Spleen (tissue), 13 donors: ENCODE measurements at places on chromosomes 1 and 21. TPM values are rescaled to one million over a fixed set of nuclear protein-coding genes. Genes with fewer than 3 reads are reported as not detected.

DNA sequence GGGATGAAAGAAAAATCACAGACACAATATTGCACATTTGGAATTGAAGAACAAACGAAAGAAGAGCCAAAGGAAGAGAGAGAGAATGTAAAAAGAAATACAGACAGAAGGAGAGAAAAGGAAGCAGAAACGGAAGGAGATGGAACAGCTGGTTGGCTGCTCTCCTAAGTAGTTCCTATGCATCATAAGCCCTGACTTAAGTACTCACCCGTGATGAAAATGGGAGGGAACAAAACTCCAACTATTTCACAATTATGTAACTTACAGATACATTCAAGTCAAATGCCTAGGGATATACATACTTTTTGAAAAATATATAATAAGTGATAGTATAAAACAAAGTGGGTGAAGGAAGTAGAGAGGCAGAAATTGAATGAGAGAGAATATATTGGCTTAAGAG is 88.5 kb downstream of the TTLL7 start:
- H3K27ac ChIP-seq = no peak overlapping the region
- H3K36me3 ChIP-seq = no peaks in the 10 kb centered on the region
- DNase-seq = no peak
- no peaks in the 10 kb centered on the region for H3K4me1 ChIP-seq
- no peaks in the 10 kb centered on the region for H3K27me3 ChIP-seq

- H3K27me3 ChIP-seq = no peaks in the 10 kb centered on the region
- H3K4me1 ChIP-seq = no peaks in the 10 kb centered on the region
- DNase-seq = no peak
- H3K36me3 ChIP-seq = no peaks in the 10 kb centered on the region
Measured at GRCh38 chr1:233672732-233673131, 58.8 kb downstream of the KCNK1 start.

DNA sequence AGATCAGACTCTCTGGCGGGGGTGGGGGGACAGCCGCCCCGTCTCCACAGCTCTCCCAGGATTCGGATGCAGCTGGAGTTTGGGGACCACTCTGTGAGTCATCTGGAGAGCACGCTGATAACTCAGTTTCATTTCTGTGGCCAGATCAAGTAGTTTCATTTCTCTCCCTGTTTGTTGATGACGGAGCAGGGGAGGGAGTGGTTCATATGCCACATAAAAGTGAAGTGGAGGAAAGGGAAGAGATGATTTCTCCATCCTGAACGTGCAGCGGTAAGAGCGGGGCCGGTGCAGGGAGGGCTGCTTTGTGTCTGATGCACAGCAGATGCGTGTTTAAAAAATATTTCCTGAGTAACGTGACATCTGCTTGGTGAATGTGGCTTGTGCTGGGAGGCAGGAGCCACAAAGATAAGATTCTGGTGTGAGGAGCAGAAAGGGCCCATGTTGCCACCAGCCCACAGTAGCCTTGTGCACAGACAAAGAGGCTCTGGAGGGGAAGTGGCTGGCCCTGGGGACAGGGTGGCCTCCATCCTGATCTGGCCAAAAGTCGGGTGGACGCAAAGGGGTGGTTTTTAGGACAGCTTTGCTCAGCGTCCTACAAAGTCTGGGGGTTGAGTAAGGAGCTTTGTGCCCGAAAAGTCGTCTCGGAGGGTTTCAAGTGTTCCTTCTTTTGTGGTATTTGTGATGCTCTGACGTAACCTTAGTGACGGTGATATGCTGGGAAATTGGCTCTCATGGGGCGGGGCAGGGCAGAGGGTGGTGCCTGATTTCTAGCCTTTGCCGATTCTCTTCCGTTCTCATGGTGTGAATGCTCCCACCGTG is at the start of gene MX2:
Gene MX2 (plus strand): TSS at position 242 of the 819 bp plus-strand sequence. CDS start 14,880 bp downstream, outside the sequence.
- H3K27ac ChIP-seq = peak within 1 kb of the TSS; percentile 99
- H3K27me3 ChIP-seq = no peaks in the 10 kb centered on the region
- H3K4me3 ChIP-seq = peak within 1 kb of the TSS; percentile 49
- peaks cover 39% of the 10 kb centered on the region for H3K4me1 ChIP-seq
- no peaks in the 10 kb centered on the region for H3K36me3 ChIP-seq

- no peaks in the 10 kb centered on the region for H3K4me1 ChIP-seq
- peak overlapping the region; percentile 58 for H3K27ac ChIP-seq
- peaks cover 11% of the 10 kb centered on the region for H3K36me3 ChIP-seq
Measured at GRCh38 chr1:95021805-95022643, 50.7 kb downstream of the ALG14 start.

Gene ESPN
- 1.6 TPM for total RNA-seq

GRCh38 chr1:22064751-22065402 is 12.4 kb downstream of the CDC42 start:
- H3K4me1 ChIP-seq = peaks cover 100% of the 10 kb centered on the region
- no peaks in the 10 kb centered on the region for H3K36me3 ChIP-seq
- H3K27me3 ChIP-seq = no peaks in the 10 kb centered on the region
- no peak for DNase-seq
- no peak overlapping the region for H3K4me3 ChIP-seq
- H3K27ac ChIP-seq = no peak overlapping the region

DNA sequence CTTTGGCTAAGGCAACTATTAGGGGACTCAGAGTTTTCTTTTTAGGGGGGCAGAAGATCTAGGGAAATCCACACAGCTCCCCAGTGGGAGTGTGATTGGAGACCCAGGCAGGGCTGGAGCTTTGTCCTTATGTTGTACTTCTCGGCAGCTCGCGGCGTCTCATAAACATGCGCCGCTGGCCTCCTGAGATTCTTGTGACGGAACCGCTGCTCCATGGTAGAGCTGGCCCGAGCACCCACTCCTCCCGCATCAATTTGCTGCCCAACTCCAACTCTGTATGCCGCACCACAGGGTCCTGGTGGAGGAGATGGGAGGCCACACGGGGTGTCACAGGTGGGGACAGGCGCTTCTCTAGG is 143.9 kb downstream of the GALNT2 start:
- peak overlapping the region; percentile 82 for H3K27ac ChIP-seq
- no peaks in the 10 kb centered on the region for H3K27me3 ChIP-seq
- peaks cover 2% of the 10 kb centered on the region for H3K36me3 ChIP-seq
- DNase-seq = no peak

GRCh38 chr1:116911188-116911553 is 1.5 kb downstream of the PTGFRN start:
- no peaks in the 10 kb centered on the region for H3K36me3 ChIP-seq
- DNase-seq = no peak
- no peak overlapping the region for H3K27ac ChIP-seq
- H3K27me3 ChIP-seq = peaks cover 44% of the 10 kb centered on the region

Gene VWA5B1
- total RNA-seq = not detected

DNA sequence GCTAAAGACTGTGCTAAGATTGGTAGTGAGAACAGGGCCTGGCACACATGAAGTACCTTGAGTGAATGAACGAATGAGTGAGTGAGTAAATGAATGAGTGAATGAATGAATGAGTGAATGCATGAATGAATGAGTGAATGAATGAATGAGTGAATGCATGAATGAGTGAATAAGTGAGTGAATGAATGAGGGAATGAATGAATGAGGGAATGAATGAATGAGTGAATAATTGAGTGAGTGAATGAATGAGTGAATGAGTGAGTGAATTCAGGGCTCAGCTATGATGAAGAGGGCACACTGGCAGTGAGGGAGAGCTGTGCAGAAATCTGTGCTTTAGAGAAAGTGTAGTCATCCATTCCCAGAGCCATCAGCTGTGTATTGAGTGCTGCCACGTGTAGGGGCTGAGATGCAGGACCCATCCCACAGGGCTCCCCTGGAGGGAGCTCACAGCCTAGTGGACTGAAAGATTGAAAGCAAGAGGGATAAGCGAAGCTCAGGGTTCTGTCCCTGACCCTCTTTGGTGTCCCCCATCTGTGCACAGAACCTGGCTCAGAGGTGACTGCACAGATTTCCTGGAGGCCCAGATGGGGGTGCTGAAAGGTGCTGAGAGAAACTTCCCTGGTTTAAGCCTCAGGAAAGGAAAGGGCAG is 217.9 kb upstream of the VAMP3 start:
- H3K4me1 ChIP-seq = peaks cover 22% of the 10 kb centered on the region
- peak overlapping the region; percentile 74 for H3K27ac ChIP-seq
- peak; percentile 21 for DNase-seq
- no peaks in the 10 kb centered on the region for H3K27me3 ChIP-seq
- H3K36me3 ChIP-seq = no peaks in the 10 kb centered on the region

DNA sequence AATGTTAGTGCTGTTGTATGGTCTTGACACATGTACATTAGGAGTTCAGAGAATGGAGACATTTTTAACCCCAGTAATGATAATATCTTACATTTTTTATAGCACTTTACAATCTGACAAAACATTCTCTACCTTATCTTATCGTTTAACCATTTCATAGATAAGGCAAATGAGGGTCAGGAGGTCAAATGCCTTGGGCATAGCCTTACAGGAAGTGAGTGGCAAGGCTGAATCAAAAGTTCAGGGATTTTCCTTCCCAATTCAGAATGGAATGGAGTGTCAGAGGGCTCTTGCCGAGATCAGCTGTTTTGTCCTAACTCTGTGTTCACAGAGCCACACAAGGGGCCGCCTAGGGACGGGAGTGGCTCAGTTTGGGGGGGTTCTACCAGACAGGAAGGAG is 57.6 kb upstream of the AK4 start:
- H3K27me3 ChIP-seq = no peaks in the 10 kb centered on the region
- DNase-seq = peak; percentile 75
- H3K27ac ChIP-seq = peak overlapping the region; percentile 40
- no peak overlapping the region for H3K4me3 ChIP-seq
- H3K4me1 ChIP-seq = no peaks in the 10 kb centered on the region
- H3K36me3 ChIP-seq = no peaks in the 10 kb centered on the region
